H9 (cell line): ENCODE measurements at places on chromosomes 13 and 19.

- DNase-seq, result no peak
Observed at GRCh38 chr13:26882731-26883130, 122.1 kb upstream of the GPR12 start.

GRCh38 chr19:21677696-21678418 is 89.5 kb downstream of the ZNF100 start:
- no peak for DNase-seq

- DNase-seq, result no peak
Observed at GRCh38 chr13:68697551-68697950, 1410.1 kb upstream of the ATXN8OS start.

- DNase-seq, result no peak
Observed at GRCh38 chr13:46213242-46213641, 1.5 kb downstream of the LRRC63 start.

- no peak for DNase-seq
Observed at GRCh38 chr13:76965759-76966421, 17.6 kb downstream of the ACOD1 start.

DNA sequence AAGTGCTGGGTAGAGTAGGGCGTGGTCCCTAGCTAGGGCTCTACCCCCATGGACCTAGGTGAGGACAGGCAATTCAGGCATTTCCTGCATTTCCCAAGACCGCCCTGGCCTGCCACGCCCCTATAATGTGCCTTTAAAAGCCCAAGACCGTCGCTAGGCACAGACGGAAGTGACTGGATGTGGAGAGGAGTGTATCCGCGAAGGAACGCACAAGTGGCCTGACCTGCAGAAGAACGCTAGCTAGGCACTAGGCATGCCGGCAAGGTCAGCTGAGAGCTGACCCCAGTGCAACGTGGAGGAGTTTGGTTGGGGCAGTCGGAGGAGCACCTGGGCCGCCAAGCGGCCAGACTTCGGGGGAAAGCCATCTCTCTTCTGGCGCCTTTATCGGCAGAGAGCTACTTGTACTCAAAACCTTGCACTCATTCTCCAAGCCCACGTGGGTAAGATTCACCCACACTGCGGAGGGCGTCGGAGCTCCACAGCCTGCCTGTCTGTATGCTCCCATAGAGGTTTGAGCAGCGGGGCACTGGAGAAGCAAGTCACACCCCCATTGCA is 370.0 kb downstream of the FGF9 start:
- peak; percentile 94 for DNase-seq

GRCh38 chr19:30274987-30275386 is 97.2 kb upstream of the ZNF536 start:
- DNase-seq, result no peak

GRCh38 chr13:94656766-94657165 is 55.1 kb downstream of the GPR180 start:
- no peak for DNase-seq

DNA sequence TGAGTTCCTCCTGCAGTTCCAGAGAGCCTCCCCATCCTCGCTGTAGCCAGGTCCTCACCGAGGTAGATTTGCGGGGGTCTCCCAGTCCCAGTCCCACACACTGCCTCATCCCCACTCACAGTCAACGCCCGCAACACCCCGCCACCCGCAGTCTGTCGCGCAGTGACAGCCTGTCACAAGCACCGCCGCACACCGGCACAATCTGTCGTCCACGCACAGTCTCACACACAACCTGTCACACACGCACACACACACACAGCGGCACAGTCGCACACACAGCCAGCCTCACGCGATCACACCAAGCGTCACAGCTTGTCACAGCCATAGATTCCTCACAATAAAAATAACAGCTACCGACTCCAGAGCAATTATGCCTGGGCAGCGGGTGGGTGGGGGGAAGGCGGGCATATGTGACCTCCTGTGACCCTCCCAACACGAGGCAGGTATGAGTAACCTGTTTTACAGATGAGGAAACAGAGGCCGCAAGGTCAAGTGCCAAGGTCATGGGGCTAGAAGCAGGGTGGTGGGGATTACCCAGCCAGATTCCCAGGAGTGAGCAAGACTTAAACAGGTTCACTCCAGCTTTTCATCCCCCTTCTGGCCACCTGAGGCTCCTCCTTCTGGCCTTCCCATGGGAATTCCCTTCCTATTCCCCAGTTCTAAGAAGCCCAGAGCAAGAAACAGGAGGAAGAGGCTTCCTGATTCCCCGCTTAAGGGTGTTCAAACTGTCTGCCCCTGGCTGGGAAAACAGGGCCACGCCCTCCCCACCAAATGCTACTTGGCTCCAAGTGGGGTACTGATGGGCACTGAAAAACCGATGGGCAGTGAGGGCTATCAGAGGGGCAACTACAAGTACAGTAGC is 13.9 kb downstream of the NFIX start:
- DNase-seq, result no peak

DNA sequence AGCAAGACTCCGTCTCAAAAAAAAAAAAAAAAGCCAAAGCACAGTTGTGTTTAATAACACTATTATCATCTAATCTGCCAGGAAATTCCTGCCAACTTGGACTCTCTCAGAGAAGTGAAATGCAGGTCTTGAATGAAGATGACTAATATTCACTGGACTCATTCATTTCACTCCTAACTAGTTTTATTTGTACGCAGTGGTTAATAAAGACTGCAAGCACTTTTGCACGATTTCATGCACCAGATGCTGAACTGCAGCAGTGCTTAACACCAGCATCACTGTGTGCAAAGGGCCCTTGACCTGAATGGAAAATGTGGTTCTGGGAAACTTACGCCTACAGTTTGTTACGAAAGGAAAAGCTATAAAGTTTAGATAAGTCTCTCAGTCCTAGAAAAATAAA is 63.3 kb downstream of the DHRS12 start:
- DNase-seq, result no peak

DNA sequence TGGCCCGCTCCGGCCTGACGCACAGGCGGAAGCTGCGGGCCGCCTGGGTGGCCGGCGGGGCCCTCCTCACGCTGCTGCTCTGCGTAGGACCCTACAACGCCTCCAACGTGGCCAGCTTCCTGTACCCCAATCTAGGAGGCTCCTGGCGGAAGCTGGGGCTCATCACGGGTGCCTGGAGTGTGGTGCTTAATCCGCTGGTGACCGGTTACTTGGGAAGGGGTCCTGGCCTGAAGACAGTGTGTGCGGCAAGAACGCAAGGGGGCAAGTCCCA is 4.4 kb downstream of the FFAR1 start:
- no peak for DNase-seq

GRCh38 chr13:71240911-71241310 is 626.1 kb downstream of the DACH1 start:
- DNase-seq, result no peak

DNA sequence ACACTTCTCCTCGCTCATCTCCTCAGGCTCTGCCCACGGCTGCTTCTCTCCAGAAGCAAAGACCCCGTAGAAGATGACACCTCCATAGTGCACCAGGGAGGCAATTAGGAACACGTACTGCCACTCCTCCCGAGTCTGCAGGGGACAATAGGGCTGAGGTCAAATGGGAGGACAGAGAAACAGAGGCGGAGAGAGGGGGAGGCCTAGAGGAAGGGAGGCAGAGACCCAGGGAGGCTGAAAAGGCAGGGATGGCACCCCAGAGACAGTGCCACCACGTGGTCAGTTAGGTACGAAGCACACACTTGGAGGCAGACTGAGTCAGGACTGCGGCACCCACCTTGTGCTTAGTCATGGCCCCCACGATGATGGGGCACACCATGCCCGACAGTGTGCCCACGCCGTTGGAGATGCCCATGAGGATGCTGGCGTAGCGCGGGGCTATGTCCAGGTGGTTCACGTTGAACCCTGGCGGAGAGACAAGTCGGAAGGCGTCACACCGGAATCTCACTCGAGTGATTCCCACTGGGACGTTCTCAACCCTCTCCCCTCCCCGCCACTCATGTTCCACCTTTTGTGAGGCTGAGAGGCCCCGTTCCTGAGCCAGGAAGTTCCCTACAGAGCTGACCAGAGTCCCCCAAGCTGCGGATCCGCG is 5.6 kb downstream of the GFY start:
- DNase-seq, result no peak

DNA sequence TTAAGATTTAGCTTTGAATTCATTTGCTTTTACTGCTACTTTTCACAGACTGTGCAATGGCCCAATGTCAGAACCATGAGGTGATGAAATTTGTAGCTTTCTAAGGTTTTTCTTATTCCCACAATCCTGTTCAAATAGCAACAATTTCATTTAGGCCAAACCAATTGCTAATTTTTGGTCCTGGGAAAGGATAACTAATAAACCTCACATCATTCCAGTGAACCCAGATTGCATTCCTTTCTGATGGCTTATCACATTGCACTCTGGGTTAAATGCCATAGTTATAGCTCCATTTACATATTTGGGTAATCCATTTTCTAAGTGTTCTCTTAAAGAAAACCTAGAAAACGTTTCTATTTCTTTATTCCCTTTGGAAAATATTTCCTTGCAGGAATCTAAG is 22.9 kb upstream of the POMP start:
- DNase-seq, result no peak

DNA sequence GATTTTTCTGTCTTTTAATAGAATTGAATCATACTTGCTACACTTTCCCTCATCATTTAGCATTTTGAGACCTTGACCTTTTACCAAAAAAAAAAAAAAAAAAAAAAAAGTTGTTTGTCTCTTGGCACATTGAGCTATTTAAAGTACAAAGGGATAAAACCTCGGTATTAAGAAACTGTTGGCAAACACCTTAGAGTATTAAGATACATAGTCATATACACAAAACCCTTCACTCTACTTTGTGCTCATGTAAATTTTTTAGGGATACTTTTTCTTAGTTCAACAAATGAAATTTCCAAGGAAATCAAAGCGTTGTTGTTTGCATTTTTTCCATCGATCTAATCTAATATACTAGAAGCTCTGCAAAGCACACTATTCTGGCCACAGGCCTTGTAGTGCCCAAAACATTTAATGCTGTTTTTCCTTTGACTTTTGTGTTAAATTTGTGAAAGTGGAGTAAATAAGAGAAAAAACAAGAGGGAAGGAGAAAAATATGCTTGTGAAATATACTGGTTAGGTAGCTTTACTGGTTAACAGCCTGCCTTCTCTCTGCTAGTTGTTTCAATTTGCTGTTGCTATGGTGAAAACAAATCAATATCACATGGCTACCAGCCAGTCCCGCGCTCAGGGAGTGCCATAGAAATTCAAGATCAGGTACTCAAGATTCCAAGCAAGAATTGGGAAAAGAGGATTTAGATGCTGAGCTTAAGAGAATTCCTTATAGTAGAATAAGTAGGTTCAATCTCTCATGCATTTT is 2.6 kb downstream of the MBNL2 start:
- no peak for DNase-seq
